Brain (organoid and tissue), 16 donors: ENCODE measurements at places on chromosomes 5 and 9. TPM values are rescaled to one million over a fixed set of nuclear protein-coding genes. Genes with fewer than 3 reads are reported as not detected.

DNA sequence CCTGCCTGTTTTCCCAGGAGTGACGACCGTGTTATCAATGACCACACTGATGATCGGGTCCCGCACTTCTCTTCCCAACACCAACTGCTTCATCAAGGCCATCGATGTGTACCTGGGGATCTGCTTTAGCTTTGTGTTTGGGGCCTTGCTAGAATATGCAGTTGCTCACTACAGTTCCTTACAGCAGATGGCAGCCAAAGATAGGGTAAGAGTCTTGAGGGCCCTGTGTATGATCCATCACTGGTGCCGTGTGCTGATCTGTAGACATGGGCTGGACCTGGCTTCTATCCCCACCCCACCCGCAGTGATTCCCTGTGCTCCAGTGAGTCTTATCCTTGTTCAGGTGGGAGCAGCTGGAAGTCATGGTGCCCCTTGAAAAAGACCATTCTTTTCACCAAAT lies 26.0 kb downstream of the GABRP start:
- DNase-seq = peak; percentile 64

DNA sequence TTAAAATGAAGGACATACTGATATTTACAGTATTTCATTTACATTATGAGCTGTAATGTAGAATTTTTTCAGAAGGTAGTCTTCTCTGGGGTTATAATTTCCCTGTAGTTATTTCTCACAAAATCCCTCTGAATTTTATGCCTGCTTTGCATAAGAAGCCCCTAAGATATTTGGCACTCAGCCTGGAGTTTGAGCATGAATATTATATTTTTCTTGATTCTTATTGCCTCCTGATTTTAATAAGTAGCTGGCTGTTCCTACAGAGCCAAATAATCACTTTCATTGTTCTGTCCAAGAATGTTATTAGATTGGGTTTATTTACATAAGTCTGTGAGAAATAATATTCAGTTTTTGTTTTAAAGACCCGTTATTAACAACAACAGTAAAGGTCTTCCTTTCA lies 195.0 kb downstream of the FER start:
- peak; percentile 53 for DNase-seq

GRCh38 chr9:116064970-116065369 lies 88.6 kb upstream of the PAPPA start:
- DNase-seq = no peak

DNA sequence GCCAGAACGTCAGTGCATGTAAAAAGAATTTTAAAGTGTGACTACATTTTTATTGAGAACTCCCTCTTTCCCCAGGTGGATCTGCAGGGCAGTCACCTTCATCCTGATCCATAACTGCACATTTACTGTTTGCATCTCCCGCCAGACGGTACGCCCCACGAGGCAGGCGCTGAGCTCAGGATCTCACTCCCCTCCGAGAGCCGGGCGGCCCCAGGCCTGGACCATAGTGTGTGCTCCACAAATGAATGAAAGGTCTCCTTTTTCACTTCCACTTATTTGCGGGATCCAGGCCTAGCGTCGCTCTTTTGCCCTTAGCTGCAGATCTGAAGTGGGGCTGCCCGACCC lies 378 bp downstream of the DROSHA start:
- DNase-seq = peak; percentile 62

DNA sequence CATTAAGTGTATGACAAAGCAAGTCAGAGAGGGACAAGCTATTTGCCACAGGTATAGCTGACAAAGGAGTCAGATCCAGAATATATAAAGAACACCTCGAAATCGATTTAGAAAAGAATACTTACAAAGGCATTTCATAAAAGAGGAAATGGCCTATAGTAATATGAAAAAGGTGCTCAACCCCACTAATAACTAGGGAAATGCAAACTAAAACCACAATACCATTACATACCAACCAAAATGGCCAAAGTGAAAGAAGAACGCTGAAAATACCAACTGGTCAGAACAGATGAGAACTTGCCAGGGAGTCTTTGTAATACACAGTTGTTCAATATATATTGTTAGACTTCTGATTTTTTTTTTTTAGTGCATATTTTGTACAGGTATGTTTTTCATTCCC lies 152.9 kb downstream of the CDC42SE2 start:
- DNase-seq = no peak

DNA sequence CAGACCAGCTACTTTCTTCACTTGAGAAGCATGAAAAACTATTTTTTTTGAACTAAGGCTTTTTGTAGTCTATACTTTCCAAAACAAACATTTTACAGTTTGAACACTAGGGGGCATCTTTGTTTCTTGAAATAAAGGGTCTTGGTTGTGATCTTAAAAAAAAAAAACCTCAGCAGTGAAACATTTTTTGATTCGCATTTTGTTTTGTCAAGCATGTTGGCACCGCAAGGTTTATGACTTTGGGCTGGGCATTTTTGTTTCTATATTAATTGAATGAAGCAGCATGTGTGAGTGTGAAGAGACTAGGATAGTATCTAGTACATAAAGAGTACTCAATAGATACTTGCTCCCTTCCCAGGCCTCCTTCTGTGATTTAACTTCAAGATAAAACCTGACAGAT lies 31.6 kb upstream of the ACOT12 start:
- DNase-seq = peak; percentile 73

- DNase-seq = no peak
Observed at GRCh38 chr5:155915601-155916000, 411.4 kb upstream of the SGCD start.

- DNase-seq = no peak
Observed at GRCh38 chr5:62286834-62287233, 19.2 kb upstream of the KIF2A start.

DNA sequence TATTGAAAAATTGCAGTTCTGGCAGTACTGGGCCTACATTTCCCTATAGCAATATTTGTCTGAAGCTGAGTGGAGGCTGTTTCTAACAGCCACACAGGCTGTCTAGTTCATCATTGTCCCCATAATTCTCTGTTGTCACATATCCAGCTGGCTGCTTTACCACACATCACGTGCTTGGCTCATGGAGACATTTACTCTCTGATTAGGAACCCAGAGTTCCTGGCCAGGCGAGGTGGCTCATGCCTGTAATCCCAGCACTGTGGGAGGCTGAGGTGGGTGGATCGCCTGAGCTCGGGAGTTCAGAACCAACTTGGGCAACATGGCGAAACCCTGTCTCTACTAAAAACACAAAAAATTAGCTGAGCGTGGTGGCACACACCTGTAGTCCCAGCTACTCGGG lies 81.4 kb downstream of the PGM5 start:
- DNase-seq = peak; percentile 74

GRCh38 chr5:170155771-170156170 lies 50.1 kb downstream of the FOXI1 start:
- DNase-seq = no peak

DNA sequence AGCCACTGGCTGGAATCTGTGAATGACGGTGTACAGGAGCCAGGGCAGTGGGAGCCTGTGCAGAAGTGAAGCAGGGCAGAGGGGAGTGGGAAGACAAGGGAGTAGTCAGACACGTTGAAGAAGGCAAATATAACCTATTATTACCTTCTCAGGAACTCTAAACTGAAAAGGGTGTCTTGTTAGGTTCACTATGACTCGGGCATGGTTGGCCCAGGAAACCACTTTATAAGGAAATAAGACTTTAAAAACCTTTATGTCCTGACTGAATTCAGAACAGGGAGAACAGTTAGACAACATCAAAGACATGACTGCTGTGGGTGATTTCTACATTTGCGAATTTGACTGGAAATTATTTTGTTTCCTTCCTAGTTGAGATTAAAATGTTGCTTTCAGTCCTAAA lies 107.5 kb downstream of the ACER2 start:
- DNase-seq = no peak

DNA sequence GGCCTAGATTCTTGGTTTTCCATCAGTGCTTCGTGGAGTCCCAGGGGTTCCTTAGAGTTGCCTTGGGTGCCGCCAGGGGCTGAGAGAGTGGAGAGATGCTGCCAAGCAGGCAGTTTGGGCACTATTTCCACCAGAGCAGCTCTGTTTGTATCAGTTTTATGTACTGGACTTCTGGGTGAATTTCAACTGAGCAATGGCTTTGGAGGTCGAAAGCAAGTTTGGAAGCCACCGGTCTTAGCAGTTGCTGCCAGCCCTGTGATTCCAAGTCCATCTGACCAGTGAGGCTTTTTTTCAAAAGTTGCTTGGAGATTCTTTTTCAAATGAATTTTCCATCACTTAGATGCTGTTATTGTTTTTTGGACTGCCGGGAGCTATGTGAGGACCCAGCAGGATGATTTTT lies 68.5 kb downstream of the ANGPTL2 start:
- DNase-seq = no peak

DNA sequence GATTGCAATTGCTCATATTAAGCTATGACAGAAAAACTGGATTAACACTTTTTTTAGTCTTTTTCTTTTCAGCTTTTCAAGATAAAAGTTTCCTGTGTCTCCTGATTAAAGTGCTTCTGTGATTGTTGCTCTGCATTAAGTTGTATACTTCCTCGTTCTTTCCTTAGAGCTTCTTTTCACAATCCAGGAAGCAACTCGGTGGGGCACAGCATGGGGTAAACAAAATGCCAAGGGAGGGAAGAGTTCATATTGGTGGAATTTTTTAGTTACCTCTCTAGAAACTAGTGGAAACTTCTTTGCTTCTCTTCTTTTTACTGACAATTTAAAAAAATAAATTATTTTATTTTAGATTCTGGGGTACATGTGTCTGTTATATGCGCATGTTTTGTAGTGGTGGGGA lies 37.8 kb upstream of the ARRDC3 start:
- DNase-seq = no peak

DNA sequence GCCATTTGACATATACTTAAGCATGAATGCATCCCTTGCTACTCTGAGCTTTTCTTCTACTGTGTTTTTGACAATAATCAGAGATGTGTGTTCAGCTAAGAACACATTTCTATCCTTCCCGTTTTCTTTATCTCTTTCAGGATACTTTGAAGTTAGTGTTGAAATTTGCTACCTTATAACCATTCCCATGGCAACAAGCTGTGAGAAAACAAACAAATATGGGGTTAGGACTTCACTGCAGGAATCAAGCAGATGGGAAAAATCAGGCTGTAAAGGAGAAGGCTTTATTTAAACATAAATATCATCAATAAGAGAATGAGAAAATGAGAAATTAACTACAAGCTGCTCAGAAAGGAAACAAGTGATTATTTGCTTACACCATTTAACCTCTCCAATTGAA lies 35.2 kb downstream of the ZCCHC9 start:
- no peak for DNase-seq

DNA sequence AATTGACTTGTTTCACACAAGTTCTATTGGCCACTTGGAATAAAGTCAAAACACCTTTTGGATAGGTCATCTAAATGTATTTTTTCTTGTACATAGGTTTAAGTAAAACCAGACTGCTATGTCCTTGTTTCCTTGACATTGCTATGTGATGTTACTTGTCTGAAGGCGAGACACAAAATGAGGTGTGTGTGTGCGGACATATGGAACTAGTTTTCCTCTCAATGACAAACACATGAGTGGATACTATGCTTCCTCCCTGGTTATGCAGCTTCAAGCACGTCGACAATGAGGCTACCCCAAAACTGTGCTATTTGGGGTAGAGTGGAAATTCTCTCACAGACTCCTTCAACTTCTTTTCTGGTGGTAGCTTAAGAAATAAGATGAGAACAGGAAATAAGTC lies 276.8 kb downstream of the GAS1 start:
- no peak for DNase-seq

- DNase-seq = peak; percentile 40
Observed at GRCh38 chr9:82829818-82830217, 233.1 kb downstream of the RASEF start.

ADAMTS13 gene
- 4.0 TPM for polyA plus RNA-seq

PRKAA1 gene
- 12.2 TPM for polyA plus RNA-seq

TAF11L2 gene
- not detected for polyA plus RNA-seq

ASPN gene
- polyA plus RNA-seq = 0.14 TPM

STK32A gene
- polyA plus RNA-seq = 25.9 TPM

IFNA21 gene
- polyA plus RNA-seq = not detected
